ENCODE measurements at places on chromosomes 4 and X.

DNA sequence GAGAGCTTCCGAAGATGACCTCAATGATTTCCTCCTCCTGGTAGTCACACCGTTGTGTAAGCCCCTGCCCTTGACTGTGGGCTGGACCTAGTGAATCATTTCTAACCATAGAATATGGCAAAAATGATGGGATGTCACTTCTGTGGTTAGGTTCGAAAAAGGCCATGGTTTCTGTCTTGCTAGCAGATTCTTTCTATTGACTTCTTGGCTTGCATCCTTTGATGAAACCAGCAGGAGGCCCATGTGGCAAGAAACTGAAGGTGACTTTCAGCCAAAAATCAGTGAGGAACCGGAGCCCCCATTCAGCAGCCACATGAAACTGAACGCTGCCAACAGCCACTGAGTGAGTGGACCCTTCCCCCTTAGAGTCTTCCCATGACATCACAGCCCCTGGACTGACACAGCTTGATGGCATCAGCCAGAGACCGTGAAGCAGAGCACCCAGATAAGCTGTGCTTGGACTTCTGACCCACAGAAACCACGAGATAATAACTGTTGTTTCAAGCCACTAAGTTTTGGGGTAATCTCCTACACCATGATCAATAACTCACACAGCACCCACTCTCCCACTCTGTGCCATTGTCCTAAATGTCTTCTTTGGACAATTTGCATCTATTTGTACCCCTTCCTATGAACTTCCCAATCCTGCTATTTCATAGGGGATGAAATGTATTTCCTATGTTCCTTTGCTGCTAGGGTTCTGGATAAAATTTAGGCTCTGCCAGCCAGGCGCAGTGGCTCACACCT, 148.0 kb upstream of the STX18 start:
- no peak for DNase-seq

GRCh38 chrX:71081330-71082123, 13.4 kb upstream of the SNX12 start:
- DNase-seq: no peak

DNA sequence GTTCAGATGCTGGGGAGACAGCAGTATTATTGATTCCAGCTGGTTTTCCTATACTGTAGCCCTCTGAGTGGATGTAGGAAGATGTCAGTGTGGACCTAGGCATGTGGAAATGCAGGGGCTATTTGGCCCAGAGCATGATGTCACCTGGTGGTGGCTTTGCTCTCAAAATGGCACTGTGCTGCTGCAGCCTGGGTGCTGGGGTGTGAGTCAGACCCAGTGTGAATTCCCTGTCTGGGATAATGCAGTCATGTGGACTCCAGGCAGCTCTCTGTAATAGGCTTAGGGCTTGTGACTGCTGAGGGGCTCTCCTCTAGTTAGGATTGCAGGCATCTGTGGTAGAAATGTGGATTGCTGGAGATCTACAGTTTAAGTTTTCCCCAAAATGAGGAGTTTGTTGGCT, 70.7 kb downstream of the DCAF8L2 start:
- no peak for DNase-seq

DNA sequence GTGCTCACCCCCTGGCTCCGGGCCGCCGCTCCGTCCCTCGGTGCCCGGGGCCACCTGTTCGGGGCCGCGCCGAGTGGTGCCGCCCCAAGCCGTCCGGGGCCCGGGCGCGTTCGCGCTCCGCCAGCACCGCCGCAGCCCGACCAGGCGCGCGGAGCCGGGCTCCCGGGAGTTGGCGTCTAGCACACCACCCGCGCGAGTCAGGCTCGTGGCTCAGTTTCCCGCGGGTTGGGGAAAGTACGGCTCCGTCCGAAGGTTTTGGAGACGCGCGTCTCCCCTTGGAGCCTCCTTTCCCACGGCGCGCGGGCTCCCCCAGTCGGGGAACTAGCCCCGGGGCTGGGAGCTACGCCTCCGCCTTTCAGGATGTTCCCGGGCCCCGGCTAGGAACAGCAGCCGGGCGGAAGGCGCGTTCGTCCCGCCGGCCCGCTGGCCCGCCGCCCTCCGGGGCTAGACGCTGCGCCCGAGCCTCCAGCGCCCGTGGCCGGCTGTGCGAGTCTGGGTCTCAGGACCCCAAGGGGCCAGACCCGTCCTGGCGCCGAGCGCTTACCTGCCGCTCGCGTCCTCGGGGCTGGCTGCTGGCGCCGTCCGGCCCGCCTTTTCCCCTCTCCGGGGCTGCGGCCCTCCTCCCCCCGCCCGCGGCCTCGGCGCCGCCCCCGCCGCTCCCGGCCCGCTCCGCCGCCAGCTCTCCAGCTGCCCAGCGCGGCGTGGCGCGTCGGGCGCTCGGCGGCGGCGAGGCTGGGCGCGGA, at the start of gene ADGRG2:
Gene ADGRG2 (minus strand): TSS at position 571 of the 743 bp plus-strand sequence. CDS start 53,634 bp downstream, outside the sequence.
- no peak for DNase-seq

GRCh38 chr4:90128961-90129495, 1.8 kb downstream of the CCSER1 start:
- no peak for DNase-seq

GRCh38 chrX:30880058-30880457, 9.0 kb downstream of the TAB3 start:
- DNase-seq: no peak

Measured in activated T-cell treated with anti-CD3 and anti-CD28 coated beads, Interleukin-2, amount 50 U/mL, for 24 hours (primary cell).